ENCODE measurements at places on chromosomes 3 and 15.

DNA sequence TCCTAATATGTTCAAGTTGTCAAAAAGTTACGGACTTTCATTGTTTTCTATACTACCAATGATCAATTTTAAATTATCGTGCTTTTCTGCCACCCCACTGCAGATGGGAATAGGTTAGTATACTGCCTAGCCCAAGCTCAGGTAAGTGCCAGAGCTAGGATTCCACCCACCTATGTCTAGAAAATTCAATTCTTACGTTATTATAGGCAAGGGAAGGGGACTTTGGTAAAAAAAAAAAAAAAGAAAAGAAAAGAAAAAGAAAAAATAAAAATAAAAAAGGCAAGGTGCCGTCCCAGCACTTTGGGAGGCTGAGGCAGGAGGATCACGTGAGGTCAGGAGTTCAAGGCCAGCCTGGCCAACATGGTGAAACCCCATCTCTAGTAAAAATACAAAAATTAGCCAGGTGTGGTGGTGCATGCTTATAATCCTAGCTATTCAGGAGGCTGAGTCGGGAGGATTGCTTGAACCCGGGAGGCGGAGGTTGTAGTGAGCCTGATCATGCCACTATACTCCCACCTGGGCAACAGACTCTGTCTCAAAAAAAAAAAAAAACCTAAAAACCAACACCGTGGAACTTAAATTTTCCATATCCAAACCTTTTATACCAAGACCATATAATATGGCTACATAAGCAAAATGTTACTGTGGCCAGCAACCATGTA is 1.3 kb downstream of the RPL22L1 start:
- no peak for DNase-seq

- DNase-seq: no peak
Observed at GRCh38 chr3:111106993-111107661, 35.5 kb downstream of the NECTIN3 start.

- no peak for DNase-seq
Observed at GRCh38 chr15:40982855-40983254, 29.6 kb downstream of the CHAC1 start.

- DNase-seq: no peak
Observed at GRCh38 chr15:83132861-83133523, 25.5 kb downstream of the TM6SF1 start.

- no peak for DNase-seq
Observed at GRCh38 chr15:57792724-57793449, 86.4 kb downstream of the POLR2M start.

GRCh38 chr15:96351761-96352603 is 21.5 kb downstream of the NR2F2 start:
- no peak for DNase-seq
